ENCODE measurements at places on chromosomes 6 and 20. TPM values are rescaled to one million over a fixed set of nuclear protein-coding genes. Genes with fewer than 3 reads are reported as not detected.

The TREM1 gene
- not detected for total RNA-seq

- H3K27ac ChIP-seq, result no peak overlapping the region
- no peak for DNase-seq
- H3K4me1 ChIP-seq, result peaks cover 8% of the 10 kb centered on the region
- no peak overlapping the region for H3K4me3 ChIP-seq
- no peaks in the 10 kb centered on the region for H3K36me3 ChIP-seq
- H3K27me3 ChIP-seq, result peaks cover 71% of the 10 kb centered on the region
Observed at GRCh38 chr20:38649275-38649891, 47.8 kb downstream of the ARHGAP40 start.

The PGBD1 gene
- total RNA-seq, result 1.6 TPM

GRCh38 chr20:34875642-34876405 lies 588 bp upstream of the ACSS2 start:
- peaks cover 61% of the 10 kb centered on the region for H3K4me1 ChIP-seq
- peak; percentile 100 for DNase-seq
- H3K4me3 ChIP-seq, result peak overlapping the region; percentile 91
- H3K36me3 ChIP-seq, result no peaks in the 10 kb centered on the region
- no peaks in the 10 kb centered on the region for H3K27me3 ChIP-seq

- H3K27ac ChIP-seq, result no peak overlapping the region
- no peak for DNase-seq
- no peaks in the 10 kb centered on the region for H3K4me1 ChIP-seq
- H3K4me3 ChIP-seq, result no peak overlapping the region
- no peaks in the 10 kb centered on the region for H3K27me3 ChIP-seq
Observed at GRCh38 chr6:96450082-96450769, 71.4 kb upstream of the UFL1 start.

The TTK gene
- 2.2 TPM for total RNA-seq

GRCh38 chr6:3466488-3467219 lies 9.8 kb upstream of the SLC22A23 start:
- no peaks in the 10 kb centered on the region for H3K36me3 ChIP-seq
- H3K27ac ChIP-seq, result no peak overlapping the region
- no peak overlapping the region for H3K4me3 ChIP-seq
- H3K27me3 ChIP-seq, result no peaks in the 10 kb centered on the region
- no peak for DNase-seq

DNA sequence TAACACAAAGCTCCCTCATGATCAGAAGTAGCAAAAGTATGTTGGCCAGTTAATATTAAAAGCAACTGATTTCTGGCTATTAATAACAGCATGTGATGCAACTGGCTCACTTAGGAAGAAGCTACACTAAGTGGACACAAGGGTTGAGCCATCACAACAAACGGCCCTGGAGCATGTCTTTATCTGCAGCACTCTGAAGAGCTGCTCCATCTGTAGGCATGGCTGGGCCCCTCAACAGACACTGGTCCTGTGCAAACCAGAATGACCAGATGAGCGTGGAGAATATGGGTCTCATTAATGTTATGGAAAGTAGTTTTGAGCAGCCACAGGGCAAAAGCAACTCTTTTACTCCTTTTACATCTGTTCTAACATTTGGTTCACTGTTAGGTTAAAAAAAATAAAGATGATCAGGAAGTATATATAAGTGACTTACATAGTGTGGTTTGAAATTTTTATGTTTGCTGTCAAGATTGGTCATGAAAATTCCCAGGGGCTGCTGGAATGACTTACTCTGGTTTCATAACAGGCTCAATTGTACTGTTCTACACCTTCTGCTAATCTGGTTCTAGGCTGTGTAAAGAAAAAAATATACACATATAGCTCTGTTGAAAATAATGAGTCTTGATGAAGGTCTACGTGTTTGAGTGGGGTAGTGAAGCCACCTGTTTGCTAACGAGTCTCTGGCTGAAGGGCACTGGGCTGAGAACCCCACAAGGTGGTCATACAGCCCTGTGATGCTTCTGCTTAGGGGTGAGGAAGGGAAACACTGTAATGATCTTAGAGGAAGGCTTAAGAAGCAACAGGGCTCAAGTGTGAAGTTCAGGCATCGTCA lies 58.1 kb downstream of the INSM1 start:
- H3K27ac ChIP-seq, result no peak overlapping the region
- no peaks in the 10 kb centered on the region for H3K27me3 ChIP-seq
- H3K4me1 ChIP-seq, result no peaks in the 10 kb centered on the region

The PI16 gene
- 2.8 TPM for total RNA-seq

DNA sequence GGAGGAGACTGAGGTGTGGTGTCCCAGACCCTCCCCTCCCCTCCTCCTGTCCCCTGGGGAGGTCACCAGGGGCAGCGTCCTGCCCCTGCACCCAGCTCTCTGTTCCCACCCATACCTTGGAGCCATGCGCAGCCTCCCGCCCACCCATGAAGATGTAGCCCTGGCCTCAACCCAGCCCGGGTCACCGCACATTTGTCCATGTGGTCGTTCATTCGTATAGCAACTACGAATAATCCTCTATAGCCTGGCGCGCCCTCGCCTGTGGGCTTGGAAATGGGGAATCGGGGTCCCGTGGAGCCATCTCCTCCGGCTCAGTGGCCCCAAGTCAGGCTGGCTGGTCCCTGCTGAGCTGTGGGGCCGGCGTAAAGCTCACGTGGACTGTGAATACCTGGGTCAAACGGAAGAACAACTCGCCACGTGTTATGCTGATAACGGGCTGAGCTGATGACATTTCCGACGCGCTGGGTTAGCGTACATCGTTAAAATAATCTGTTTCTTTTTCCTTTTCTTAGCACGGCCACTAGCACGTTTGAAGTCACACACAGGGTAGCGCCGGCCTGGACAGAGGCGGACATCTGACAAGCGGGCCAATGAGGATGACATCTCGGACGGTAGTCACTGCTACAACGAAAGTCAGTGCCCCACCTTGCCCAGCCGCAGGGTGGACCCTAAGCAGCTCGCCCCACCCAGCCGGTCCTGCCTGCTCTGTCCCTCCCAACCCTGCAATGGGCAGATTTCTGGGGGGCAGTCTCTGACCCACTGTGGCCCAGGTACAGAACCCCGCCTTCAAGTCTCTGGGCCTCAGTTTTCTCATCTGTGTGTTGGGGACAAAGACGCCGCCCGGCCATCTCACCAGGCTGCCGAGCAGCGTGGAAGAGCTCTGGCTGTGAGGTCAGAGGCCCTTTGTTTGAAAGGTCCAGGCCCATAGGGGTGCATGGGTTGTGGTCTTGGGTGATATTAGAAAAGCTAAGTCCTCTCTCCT lies 19.8 kb upstream of the RBBP8NL start:
- no peak for DNase-seq
- H3K36me3 ChIP-seq, result no peaks in the 10 kb centered on the region
- no peak overlapping the region for H3K27ac ChIP-seq
- H3K4me1 ChIP-seq, result no peaks in the 10 kb centered on the region
- H3K4me3 ChIP-seq, result no peak overlapping the region

DNA sequence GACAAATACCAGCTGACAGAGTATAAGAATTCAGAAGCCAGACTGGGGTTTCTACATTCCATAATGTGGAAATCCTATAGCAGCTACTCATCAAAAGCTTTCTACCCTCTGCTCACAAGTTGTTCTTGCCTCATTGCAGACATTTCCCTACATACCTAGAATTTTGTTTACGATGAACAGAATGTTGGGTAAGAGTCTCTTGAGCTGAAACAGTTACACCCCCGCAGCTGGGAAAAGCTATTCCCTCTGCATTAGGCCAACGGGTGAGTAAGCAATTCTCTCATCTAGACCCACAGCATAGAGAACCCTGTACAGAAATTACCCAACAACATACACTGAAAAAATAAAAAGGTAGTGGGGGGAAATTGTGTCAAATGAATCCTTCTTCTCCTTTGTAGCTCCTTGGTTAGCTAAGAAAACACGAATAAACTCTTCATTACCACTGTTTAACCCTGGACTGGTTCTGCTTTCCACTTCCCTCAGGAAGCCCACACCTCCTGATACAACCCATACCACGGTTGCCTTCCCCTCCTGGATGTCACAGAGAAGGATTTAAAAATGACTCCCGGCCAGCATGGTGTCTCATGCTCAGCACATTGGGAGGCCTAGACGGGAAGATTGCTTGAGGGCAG lies 215.0 kb upstream of the SHLD1 start:
- no peak overlapping the region for H3K27ac ChIP-seq
- no peak overlapping the region for H3K4me3 ChIP-seq
- H3K36me3 ChIP-seq, result no peaks in the 10 kb centered on the region
- no peak for DNase-seq
- peaks cover 9% of the 10 kb centered on the region for H3K4me1 ChIP-seq
- H3K27me3 ChIP-seq, result no peaks in the 10 kb centered on the region

The EPHA7 gene
- 0.68 TPM for total RNA-seq

The SOD2 gene
- total RNA-seq, result 159 TPM

- no peak overlapping the region for H3K4me3 ChIP-seq
- H3K4me1 ChIP-seq, result peaks cover 22% of the 10 kb centered on the region
- H3K27ac ChIP-seq, result peak overlapping the region; percentile 3
- no peak for DNase-seq
- H3K36me3 ChIP-seq, result no peaks in the 10 kb centered on the region
Observed at GRCh38 chr6:15754035-15754705, 91.3 kb upstream of the DTNBP1 start.

DNA sequence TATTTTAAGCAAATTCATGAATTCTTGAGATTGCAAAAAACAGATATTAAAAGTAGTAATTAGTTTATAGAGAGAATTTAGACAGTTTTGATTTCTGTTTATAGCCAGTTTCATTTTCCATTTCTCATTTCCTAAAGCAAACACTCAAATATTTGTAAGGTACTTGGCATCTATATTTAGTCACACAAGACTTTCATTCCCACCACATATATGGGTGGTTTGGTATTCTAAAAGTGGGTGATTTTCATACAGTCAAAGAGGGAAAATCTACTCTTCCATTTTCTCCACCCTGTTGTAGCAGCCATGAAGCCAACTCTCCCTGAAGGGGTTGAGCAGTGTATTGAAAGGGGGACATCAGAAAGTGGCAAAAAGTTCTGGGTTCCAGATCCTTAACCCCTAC lies 181.1 kb upstream of the SUPT3H start:
- H3K27me3 ChIP-seq, result no peaks in the 10 kb centered on the region
- peaks cover 25% of the 10 kb centered on the region for H3K4me1 ChIP-seq
- no peak overlapping the region for H3K27ac ChIP-seq
- no peak overlapping the region for H3K4me3 ChIP-seq

GRCh38 chr20:59006864-59007664 lies at the start of gene CTSZ:
CTSZ (minus strand) TSS chr20:59007254; CDS start chr20:59007128, 126 bp downstream.
- H3K27me3 ChIP-seq, result no peaks in the 10 kb centered on the region
- H3K4me1 ChIP-seq, result peaks cover 60% of the 10 kb centered on the region
- no peaks in the 10 kb centered on the region for H3K36me3 ChIP-seq

The GRM4 gene
- total RNA-seq, result not detected

The GCNT2 gene
- 8.0 TPM for total RNA-seq

- peak overlapping the region; percentile 37 for H3K4me3 ChIP-seq
- peak overlapping the region; percentile 32 for H3K27ac ChIP-seq
- no peak for DNase-seq
- H3K27me3 ChIP-seq, result peaks cover 19% of the 10 kb centered on the region
Observed at GRCh38 chr6:107819964-107820337, 4.2 kb downstream of the SCML4 start.

- H3K36me3 ChIP-seq, result peaks cover 10% of the 10 kb centered on the region
- no peak overlapping the region for H3K27ac ChIP-seq
- no peaks in the 10 kb centered on the region for H3K27me3 ChIP-seq
- H3K4me3 ChIP-seq, result no peak overlapping the region
- H3K4me1 ChIP-seq, result peaks cover 6% of the 10 kb centered on the region
Observed at GRCh38 chr6:89951574-89952104, 57.4 kb downstream of the GJA10 start.

GRCh38 chr6:33312361-33313104 lies 1.3 kb downstream of the TAPBP start:
- H3K36me3 ChIP-seq, result peaks cover 5% of the 10 kb centered on the region
- no peak for DNase-seq
- peak overlapping the region; percentile 96 for H3K27ac ChIP-seq

DNA sequence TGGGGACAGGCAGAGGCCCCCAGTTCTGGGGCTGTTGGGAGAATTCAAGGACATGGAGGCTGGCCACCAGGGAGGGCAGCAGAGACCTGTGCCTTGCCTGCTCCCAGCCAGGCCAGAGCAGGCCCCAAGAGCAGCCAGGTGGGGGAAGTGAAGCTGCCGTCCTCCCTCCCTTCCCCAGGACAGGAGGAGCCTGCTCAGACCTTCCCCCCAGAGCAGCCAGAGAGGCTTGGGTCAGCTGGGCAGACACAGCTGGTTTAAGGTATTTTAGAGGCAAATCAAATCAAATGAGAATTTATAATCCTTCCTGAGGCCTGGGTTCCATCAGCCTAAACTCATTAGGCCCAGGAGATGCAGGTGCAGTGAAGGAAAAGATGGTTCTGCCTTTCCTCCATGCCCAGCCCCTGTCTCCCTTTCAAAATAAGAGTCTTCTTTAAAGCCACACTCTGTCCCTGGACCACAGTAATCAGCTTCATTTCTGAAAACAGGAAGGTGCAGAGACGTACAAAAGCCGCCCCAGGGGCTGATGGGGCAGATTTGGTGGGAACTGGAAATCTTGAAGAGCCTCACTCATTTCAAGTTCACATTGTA lies 21.7 kb downstream of the BMP7 start:
- no peaks in the 10 kb centered on the region for H3K27me3 ChIP-seq
- peak overlapping the region; percentile 14 for H3K27ac ChIP-seq
- no peak overlapping the region for H3K4me3 ChIP-seq
- no peak for DNase-seq

DNA sequence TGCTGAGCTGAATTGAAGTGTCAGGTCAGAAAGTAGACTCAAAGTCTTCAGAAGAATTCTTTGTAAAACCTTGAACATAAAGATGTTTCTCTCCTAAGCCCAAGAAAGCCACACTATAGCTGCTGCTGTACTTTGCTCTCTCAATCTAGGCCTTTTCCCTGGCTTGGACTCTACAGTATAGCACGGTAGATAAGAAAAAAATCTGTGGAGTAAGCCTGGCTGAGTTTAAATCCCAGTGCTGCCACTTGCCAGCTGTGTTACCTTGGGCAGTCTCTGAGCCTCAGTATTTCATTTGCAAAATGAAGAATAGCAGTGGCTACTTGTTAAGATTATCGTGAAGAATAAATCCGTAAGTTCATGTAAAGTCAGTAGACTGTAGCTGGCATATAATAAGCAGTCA lies 53.3 kb upstream of the UFL1 start:
- H3K27ac ChIP-seq, result no peak overlapping the region
- no peaks in the 10 kb centered on the region for H3K4me1 ChIP-seq
- DNase-seq, result no peak
- no peaks in the 10 kb centered on the region for H3K27me3 ChIP-seq

The GRM1 gene
- total RNA-seq, result not detected

The LRP11 gene
- 64.7 TPM for total RNA-seq

GRCh38 chr6:156421933-156422332 lies 355.2 kb upstream of the ARID1B start:
- H3K27me3 ChIP-seq, result no peaks in the 10 kb centered on the region
- H3K36me3 ChIP-seq, result no peaks in the 10 kb centered on the region
- no peak overlapping the region for H3K27ac ChIP-seq
- DNase-seq, result no peak
- peaks cover 16% of the 10 kb centered on the region for H3K4me1 ChIP-seq
- no peak overlapping the region for H3K4me3 ChIP-seq
